ENCODE measurements at places on chromosomes 2 and 18.
A peak's percentile ranks its signal among the peaks of the same experiment; 100 is the strongest.

- DNase-seq: no peak
Measured at GRCh38 chr2:172021955-172022354, 22.2 kb downstream of the METAP1D start.

DNA sequence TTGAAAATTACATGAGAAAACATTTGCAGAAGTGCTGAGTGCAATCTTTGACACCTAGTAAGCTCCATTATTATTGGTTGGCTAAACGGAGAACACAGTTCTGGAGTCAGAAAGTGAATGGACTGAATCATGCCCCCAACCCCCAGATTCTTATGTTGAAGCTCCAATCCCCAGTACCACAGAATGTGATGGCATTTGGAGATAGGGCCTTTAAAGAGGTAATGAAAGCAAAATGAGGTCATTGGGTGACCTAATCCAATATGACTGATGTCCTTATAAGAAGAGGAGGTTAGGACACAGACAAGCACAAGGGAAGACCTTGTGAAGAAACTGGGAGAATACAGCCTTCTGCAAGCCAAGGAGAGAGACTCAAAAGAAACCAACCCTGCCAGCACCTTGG lies 200.9 kb upstream of the EPAS1 start:
- no peak for DNase-seq

GRCh38 chr2:194822097-194822496 lies 834.9 kb upstream of the SLC39A10 start:
- DNase-seq: no peak

- no peak for DNase-seq
Measured at GRCh38 chr2:8628866-8629209, 53.0 kb upstream of the ID2 start.

DNA sequence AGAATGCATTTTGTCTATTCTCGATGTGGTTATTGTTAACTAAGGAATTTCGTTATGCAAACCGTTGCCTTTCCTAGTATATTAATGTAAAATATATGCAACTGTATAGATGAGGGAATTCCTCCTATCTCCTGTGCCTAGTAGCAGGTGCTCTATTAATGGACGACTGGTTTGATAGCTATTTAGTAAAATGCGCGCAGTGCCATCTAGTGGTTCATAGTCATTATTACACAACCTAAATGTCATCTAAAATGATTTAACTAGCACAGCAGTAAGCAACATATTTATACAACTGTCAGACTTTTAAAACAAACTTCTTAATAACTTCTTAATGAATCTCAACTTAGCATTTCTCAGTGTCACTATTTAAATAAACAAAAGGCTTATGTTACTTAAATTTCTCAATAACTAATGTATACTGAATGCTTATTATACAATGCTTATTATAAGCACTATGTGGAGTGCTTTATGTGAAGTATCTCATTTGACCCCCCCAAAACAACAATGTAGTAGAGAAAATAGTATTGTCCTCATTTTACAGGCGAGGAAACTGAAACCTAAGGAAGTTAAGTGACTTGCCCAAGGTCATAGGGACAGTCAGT lies 77.9 kb downstream of the DTNA start:
- peak; percentile 53 for DNase-seq

DNA sequence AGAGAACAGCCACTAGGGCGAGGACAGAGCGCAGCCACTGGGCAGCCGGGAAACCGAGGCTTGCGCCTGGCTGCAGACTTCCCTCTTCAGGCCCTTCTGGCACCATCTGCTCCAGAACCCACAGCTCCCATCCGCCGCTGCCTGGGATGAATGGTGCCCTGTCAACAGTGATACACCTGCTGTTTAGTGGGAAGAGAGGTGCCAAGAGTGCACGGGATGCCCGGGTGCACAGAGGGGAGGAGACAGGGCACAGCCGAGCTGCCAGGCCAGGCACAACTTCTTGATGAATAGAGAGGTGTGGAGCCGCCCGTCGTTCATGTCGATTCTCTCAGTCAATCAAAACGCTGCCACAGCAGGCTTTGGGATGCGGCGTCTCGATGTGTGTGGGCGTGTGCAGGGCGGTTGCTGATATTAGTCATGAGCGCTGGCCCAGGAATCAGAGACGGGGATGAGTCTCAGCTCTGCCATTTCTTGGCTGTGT lies 39.5 kb downstream of the RRM2 start:
- peak; percentile 60 for DNase-seq

DNA sequence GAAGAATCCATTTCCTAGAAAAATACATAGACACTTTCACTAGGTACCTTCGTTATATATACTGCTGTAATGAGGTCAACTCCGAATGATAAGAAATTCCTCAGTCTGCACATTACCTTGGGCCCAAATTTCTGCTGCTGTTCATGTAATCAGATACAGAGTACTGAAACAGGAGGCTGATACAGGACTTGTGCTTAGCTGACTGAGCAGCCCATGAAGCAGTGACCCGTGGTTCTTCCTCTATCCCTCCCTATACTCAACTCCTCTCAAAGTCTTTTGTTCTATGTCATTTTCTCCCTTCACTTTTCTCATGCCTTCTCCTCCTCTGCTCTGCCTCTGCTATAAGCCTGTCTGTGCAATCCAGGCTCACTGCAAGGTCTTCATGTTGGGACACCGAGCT lies 57.5 kb upstream of the ST8SIA5 start:
- DNase-seq: peak; percentile 31

DNA sequence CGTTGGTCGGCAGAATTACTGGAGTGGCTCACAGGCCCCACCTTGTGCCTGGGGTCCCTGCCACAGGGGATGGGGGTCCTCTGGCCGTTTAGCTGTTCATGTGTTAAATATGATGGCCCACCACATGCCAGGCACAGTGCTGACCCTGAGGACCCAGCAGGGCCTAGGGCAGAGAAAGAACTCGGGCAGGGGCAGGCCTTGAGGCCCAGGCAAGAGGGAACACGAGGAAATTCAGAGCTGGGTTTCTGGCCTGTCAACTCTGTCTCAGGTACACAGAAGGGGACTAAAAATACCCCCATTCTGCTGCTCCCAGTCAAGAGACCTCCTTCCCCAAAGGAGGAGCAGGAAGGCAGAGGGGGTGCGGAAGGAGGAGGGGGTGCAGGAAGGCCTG lies 66.2 kb downstream of the DNMT3A start:
- no peak for DNase-seq

GRCh38 chr2:10830203-10830602 lies 17.6 kb upstream of the PDIA6 start:
- DNase-seq: no peak

- DNase-seq: peak; percentile 22
Measured at GRCh38 chr2:23411752-23412431, 26.9 kb downstream of the KLHL29 start.

DNA sequence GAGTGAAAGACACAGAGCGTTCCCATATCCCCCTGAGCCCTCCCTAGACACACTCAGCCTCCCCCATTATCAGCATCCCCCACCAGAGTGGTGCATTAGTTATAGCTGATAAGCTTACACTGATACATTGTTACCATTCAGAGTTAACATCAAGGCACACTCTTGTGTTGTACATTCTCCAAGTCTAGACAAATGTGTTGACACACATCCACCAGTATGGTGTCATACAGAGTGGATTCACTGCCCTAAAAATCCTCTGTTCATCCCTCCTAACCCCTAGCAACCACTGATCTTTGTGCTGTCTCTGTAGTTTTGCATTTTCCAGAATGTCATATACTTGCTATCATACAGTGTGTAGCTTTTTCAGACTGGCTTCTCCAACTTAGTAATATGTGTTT lies 78.0 kb upstream of the RPL31 start:
- DNase-seq: no peak

DNA sequence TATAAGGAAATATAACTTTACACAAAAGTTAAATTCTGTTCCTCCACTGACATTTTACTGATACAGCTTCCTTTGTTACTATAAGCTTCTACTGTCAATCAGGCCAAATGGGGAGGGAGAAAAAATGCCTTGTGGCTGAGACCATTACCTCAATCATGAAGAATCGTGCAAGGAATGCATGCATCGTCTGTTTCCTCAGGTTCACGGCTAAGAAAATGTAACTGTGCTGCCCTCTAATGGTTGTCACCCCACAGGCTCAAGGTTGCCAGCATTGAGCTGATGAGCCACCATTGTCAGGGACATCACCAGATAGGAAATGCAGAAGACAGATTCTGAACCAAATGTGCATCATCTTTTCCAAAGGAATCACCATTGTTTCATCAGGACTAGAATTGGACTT lies 426.9 kb downstream of the CDH2 start:
- DNase-seq: peak; percentile 94

- DNase-seq: no peak
Measured at GRCh38 chr18:1053331-1054315, 149.0 kb downstream of the ADCYAP1 start.

GRCh38 chr2:4995466-4995865 lies 696.7 kb upstream of the SOX11 start:
- DNase-seq: no peak

DNA sequence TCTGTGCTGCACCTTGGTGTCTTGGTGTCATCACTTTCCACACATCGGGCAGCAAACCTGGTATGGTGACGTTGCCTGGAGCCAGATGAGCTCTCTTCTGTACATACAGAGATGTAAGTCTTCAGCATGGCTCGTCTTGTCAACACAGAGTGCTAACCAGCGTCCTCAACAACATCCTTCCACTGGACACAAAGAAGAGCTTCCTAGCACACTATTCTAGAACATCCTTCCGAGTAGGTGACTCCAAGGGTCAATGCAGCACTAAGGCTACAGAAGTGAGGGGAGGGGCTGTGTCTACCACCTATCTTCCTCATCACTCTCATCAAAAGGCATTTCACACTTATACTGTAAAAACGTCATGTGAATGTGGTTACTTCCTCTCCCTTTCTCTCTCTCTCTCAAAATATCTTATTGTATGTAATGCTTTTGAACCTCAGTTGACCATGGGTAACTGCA lies 108.1 kb upstream of the SLC1A4 start:
- no peak for DNase-seq

- no peak for DNase-seq
Measured at GRCh38 chr2:98870516-98871158, 65.4 kb downstream of the CRACDL start.

DNA sequence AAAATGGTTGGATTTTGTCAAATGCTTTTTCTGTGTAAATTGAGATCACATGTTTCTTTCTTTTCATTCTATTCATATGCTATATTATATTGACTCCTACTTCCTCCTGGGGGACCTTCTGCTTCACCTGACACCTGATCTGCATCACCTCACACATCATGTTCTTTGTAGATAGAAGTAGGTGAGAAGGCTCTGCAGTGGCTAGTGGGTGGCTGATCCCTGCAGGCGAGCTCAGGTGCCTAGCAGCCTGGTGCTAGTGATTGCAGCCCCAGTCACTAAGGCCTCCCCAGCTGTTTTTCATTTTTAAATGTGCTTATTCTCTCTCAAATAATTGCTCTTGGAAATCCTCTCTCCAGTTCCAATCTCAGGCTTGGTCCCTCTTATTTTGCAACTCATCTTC lies 33.6 kb downstream of the MC4R start:
- DNase-seq: no peak

GRCh38 chr2:200193791-200194190 lies 112.7 kb upstream of the SPATS2L start:
- no peak for DNase-seq

DNA sequence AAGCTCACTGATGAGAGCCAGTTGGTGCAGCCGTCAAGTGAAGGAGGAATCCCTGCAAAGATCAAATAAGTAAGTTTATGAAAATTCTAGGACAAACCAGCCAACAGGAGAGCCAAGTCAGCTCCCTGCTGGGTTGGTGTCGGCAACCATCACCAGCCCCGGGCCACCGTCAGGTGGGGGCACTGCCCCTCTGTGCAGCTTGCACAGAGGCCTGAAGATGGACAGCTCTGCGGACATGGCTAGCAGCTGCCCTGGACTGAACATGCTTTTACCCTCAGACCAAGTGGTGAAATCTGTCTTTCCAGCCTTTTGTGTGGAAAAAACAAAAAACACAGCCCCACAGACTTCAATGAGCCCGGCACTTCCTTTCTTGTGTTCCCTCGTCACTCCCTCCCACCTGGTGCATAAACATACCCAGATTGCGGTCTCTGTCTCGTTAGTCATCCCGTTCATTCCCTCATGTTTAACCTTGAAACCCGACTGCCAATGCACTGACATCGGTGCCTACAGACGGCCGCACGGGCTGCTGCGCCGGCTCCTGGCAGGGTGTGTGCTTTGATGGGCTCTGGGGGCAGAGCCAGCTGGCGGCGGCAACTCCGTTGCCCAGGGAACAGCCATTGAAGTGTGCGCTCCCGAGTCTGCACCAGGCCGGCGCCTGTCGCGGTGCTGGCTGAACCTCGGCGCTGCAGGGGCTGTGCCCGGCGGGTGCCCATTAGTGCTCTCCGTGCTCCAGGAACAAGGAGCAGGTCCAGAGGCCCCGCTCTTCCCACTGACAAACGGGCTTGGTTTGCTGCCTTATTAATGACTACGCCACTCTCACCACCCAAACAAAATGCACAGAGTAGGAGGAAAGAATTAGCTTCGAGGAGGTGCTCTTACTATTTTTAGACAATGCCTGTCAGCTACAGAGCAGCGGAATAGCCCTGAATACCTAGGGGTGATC lies 95.3 kb downstream of the EIPR1 start:
- DNase-seq: peak; percentile 93

DNA sequence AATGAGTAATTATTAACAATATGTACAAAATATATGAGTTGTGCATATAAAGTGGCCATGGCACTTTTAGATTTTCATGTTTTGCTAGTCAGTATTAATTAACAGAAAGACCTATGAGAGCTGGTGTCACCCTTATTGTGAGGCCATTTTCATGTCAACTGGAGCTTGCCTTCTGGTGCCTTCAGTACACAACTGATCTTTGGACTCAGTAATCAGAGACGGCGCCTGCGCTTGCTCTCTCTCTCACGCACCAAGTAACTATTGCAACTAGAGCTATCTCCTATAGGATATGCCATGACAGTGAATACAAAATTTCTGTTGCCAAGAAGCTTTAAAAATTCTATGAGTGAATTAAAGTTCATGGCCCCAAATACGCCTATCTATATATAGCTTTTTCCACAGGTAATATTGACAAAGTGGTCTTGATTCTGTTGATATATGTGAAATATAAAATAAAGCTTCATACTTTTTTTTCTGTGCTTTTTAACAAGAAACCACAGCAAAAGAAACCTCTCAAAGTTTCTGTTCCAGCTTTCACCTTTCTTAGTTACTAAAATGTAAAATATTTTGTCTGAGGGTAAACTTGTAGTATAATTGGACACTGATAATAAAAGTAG lies 2.9 kb downstream of the SERTAD2 start:
- no peak for DNase-seq

- no peak for DNase-seq
Measured at GRCh38 chr2:239522002-239522739, 121.4 kb upstream of the HDAC4 start.

- no peak for DNase-seq
Measured at GRCh38 chr2:224591220-224591619, 6.1 kb upstream of the CUL3 start.

- no peak for DNase-seq
Measured at GRCh38 chr18:46311491-46311890, 207.3 kb downstream of the HAUS1 start.

GRCh38 chr2:10494351-10495066 lies 46.4 kb upstream of the ODC1 start:
- DNase-seq: no peak

DNA sequence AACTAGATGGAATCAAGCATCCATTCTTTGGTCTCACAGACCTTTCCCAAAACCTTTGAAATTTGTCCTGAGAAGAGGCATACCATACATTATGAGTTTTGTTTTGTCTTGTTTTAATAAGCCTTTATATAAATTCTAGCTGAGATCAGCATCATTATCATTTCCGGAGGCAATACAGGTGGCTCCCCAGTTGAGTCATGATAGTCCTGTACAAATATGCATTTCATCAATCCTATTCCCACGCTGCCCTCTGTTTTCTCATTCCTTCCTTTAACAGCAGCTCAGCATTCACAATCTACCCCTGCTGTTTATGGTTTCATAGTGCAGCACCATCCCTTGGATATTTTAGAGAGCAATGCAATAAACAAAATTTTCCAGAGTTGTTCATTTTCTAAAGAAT lies 216.7 kb downstream of the TXNL1 start:
- DNase-seq: no peak
